ENCODE measurements at places on chromosomes 3 and 15.

GRCh38 chr3:117844676-117845075 lies 1135.1 kb downstream of the TUSC7 start:
- DNase-seq, result no peak

DNA sequence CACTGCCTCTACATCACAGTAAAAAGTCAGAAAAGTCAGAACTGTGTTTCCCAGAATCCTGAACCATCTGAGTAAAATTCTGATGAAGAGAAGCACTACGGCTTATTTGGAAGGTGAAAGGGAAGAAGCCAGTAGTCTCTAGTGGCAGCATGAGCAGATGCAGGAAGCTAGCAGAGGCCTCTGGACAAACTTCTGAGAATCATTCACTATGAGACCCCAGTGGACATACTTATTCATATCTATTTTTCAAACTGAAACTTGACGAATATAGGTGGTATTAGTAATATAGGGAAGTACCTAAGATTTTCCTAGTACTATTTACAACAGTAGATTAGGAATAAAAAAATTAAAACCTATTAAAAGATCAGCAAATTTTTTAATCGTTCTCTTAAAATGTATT lies 272.8 kb upstream of the TTC14 start:
- DNase-seq, result no peak

DNA sequence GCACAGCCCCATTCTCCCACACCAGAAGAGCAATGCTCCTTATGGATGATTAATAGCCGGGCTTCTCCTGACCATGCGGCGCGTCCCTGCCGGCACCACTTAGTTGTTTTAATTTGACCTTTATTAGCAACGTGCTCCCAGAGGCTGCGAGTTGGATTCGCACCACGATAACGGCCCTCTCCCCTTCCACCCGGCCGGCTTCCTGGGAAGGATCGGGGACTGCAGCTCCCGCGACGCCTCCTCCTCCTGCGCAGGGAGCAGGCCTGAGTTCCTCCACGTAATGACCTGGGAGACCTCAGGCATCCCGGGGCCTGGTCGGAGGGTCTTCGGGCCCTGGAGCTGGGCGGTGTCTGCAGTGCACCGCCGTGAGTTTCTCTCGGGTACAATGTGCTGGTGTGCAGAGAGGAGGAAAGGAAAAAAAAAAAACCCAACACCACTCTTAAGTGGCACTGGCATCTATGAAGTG lies 243.3 kb upstream of the TOPAZ1 start:
- no peak for DNase-seq

DNA sequence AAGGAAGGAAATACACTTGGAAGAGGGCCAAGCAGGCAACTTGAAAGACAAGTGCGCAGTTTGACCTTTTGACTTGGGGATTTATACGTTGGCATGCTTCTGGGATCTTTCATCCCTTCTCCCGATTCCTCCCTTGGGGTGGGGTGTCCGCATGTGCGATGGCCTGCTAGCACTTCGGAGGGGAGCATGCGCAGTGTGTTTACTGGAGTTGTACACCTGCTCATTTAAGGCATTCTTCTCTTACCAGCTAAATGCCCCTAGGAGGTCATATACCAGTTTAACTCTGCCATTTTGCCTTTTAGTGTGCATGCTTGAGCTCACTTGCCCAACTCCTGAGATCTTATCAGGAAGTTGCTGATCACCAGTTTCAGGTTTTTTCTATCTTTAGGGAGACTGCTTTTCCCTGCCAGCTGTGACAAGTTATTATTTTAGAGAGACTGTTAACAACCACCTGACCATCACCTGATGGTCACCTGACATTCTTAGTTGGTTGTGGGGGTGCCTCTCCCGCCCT lies 63.5 kb downstream of the BFSP2 start:
- DNase-seq, result no peak

DNA sequence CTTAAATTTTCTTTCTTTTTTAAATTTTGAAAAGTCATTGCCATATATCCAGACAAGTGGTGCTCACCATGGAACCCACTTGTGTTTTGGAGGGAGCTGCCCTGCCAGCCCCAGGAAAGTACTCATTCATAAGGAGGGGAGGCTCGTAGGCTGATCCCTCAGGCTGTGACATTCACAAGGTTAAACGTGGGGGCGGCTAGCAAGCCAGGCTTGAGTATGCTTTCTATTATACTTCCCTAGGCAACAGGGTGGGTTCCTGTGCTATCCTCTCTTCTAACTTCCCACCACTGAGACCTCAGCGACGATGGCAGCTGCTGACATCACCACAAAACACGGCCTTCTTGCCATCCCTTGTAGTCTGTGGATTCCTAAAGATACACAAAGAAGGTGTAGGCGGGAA lies 160.5 kb upstream of the C2CD4B start:
- no peak for DNase-seq

- no peak for DNase-seq
Measured at GRCh38 chr3:86244905-86245304, 746.0 kb downstream of the VGLL3 start.

DNA sequence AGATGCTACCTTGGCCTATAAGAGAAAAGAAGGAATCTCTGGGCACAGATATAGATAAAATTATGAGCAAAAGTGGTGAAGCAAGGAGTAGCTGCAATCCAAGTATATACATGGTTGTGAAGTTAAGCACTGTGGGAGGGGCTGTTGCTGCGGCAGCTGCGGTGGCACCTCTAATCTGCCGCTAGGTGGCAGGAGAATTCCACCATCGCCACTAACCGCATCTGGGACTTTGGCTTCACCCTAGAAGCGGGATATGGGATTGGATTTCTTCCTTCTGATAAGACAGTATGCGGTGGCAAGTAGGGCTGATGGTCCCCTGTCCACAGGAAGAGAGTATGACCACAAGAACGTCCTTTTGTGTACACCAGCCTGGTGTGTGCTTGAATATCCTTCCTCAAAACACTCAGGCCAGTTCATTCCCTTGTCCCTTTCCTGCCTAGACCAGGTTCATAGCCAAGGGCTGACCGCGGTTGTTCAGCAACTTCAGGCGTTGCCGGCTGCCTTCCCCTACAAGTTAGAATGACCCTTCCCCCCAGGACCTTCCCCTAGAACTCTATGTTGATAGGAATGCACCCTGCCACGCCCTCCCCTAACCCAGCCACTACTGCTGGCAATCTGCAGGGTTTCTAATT lies 5.1 kb downstream of the MAGEL2 start:
- DNase-seq, result no peak

GRCh38 chr15:57529748-57530147 lies 62.0 kb upstream of the MYZAP start:
- no peak for DNase-seq

- no peak for DNase-seq
Measured at GRCh38 chr3:76859596-76859995, 180.3 kb upstream of the ROBO2 start.

DNA sequence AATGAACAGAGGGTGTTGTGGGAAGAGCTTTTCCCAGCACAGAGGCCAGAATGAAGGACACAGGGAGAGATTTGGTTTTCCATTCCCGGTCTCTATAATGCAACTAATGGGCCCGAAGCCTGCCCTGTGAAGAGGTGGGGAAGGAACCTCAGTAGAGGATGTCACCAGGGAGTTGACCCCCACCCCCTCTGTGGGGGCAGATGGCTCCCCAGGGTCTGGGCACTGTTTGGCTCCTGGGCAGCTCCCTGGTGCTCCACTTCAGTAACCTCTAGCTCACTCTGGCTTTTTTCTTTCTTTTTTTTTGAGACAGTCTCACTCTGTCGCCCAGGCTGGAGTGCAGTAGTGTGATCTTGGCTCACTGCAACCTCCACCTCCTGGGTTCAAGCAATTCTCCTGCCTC lies 109.1 kb upstream of the DLG1 start:
- DNase-seq, result no peak

- no peak for DNase-seq
Measured at GRCh38 chr3:138381950-138382715, 33.8 kb downstream of the MRAS start.

DNA sequence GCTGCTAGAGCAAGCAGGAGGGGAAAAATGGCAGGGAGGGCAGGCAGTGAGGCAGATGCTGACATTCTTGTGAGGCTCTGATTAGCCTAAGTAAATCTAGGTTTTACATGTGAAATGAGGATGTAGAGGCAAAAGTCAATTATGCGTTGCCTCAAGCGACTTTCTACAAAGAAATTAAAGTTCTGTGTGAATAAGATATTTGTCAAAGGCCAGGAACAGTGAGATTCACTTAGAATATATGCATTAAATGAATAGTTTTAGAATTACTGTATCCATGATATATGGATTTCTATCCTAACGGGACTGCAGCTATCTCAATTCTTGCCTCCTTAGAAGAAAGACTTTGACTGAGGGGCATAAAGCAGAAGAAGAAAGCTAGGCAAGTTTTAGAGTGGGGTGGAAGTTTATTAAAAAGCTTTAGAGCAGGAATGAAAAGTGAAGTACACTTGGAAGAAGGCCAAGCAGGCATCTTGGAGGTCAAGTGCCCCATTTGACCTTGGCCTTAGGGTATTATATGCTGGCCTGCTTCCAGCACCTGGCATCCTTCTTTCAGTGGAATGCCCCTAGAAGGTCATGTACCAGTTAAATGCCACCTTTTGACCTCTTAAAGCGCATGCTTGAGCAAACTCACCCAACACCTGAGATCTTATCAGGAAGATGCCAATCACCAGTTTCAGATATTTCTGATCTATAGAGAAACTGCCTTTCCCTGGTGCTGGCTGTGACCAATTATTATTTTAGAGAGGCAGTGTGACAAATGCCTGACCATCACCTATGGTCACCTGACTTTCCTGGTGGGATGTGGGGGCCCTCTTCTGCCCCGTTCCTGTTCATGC lies 38.2 kb downstream of the OSTN start:
- no peak for DNase-seq

DNA sequence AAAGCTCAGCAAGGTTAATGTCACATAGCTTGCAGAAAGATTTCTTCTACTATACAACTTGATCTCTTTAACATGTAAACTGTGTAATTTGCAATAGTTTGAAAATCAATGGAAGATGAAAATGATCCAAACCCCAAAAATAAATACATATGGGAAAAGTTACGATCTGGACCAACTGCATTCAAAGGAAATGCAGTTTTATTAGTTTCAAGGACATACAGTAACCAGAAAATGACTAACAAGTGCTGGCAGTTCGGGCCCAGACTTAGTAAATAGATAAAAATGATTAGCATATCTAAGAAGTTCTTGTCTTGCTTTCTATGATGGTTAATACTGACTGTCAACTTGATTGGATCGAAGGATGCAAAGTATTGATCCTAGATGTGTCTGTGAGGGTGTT lies 37.3 kb upstream of the LEKR1 start:
- no peak for DNase-seq

DNA sequence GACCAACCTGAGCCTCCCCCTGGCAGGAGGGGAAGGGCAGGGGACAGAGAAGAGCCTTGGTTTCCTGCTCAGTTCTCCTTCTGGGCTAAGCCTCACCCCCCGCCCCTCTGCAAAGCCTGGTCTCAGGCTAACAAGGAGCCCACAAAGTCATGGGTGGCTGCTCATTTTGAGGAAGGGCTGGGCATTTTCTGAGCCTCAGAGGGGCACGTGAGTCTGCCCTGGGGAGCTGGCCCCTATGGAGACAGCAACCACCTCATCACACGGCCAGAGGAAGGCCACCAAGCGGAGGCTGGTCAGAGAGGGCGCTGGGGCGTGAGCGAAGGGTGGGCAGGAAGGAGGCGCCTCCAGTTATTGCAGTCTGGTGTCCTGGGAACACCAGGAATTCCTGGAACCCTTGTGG lies 18.7 kb downstream of the ABTB1 start:
- no peak for DNase-seq

- DNase-seq, result no peak
Measured at GRCh38 chr3:56783644-56784447, 17.9 kb downstream of the ARHGEF3 start.

GRCh38 chr15:83961311-83961710 lies 274.3 kb upstream of the GOLGA6L4 start:
- no peak for DNase-seq

DNA sequence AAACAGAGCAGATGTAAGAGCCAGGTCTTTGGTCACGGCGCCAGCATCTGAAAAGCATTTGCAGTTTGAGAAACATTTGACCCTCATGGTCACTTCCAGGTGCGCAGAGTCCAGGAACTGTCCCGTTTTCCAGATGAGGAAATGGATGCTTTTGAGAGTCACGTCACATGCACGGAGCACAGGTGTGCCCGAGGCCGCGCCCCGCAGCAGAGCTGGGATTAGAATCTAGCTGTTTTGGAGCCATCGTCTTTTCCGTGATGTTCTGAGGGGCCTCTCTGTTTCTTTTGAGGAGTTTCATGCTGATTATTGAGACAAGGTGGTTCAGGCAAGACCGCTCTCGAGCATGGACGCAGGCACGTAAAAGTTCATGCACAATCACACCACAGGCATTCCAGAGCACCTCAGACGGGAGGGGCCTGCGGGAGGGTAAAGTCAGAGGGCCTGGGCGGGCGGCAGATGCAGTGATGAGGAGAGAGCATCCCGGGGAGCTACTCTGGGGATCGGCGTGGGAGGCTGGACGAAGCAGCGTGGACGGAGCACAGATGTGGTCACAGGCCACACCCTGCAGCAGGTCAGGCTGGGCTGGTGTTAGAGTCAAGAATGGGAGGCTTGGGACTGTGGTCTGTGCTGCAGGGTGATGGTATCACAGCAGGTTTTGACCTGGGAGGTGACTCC lies 139.2 kb upstream of the MEF2A start:
- no peak for DNase-seq

DNA sequence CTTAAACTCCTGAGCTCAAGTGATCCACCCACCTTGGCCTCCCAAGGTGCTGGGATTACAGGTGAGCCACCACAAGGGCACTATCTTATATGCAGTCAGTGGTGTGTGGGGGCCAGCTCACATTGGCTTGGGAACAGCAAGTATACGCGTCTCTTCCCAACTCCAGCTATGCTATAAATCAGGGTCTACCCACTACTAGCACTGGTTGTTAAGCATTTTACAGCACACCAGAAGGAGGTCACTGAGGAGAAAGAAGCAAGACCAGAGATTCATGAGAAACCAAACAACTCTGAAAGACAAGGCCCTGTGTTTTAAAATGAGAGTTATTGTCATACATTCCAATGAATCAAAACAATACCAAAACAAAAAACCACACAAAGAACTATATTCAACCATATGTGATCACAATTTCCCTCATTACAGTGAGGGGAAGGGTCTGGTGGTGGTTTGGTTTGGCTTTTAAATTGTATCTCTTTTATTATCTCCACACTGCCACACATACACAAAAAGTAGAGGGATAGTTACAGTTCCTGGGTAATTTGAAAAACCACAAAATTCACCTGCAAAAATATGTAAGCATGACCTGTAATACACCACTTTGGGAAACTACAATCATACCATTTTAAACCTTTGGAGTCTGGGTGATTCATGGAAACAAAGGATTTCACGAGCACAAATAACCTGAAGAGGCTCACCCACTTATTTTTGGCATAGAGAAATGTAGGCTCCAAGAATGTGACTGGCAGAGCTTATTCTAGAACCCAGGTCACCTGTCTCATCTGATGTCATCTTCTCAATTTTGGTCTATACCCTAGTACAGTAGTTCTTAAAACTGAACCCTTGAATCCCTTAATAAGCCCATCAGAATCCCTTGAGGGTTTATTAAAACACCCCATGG lies 5.2 kb downstream of the MAGI1 start:
- no peak for DNase-seq

All from iPS DF 19.7 (cell line).